ENCODE measurements at places on chromosomes 2 and 18.

DNA sequence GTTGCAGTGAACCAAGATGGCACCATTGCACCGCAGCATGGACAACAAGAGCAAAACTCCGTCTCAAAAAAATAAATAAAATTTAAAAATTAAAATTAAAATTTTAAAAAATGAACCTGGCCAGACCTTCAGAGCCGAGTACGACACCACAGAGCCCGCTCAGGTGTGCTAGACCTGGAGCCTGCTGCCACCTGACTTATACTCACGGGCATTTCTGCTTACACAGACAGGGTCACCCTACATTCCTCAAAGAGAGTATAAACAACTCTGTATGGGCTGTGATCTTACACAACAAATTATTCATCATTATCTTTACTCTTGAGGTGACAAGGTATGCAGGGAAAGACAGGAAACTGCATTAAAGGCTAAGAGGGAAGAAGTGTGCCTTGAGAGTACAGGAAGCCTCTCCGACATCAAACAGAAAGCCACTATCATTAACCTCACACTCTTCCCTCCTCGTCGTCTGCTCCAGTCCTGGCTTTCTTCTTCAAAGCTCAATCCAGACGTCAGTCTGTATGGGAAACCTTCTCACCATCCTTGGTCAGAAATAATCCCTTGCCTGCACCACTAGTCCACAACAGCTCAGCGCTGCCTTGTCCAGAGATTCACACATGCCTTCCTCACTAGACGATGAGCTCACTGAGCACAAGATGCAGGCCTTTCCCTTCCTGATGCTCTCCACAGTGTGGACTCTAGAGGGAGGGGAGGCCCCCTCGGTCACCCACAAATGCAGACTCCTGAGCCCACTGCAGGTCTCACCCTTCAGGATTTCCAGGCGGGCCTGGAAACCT lies 56.2 kb downstream of the UXS1 start:
- no peak for DNase-seq

DNA sequence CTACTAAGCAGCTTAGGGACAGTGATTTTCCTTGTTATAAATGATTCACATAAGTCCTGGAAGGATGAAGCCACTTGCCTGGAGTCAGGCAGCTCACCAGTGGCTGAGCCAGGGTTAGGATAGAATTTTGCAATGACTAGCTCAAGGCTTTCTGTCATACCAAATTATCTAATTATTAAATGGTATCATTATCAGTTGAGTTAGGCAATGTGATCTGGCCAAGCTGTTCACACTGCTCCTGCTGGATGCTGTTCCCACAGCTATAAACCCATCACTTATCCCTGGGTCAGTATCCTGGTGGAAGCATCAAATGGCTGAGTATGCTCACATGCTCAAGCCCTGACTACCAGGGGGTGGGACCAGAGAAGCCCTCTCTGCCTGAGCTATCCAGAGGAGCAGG lies 235.2 kb downstream of the MTX2 start:
- DNase-seq, result no peak

- DNase-seq, result no peak
Measured at GRCh38 chr2:72115110-72116080, 32.3 kb downstream of the CYP26B1 start.

DNA sequence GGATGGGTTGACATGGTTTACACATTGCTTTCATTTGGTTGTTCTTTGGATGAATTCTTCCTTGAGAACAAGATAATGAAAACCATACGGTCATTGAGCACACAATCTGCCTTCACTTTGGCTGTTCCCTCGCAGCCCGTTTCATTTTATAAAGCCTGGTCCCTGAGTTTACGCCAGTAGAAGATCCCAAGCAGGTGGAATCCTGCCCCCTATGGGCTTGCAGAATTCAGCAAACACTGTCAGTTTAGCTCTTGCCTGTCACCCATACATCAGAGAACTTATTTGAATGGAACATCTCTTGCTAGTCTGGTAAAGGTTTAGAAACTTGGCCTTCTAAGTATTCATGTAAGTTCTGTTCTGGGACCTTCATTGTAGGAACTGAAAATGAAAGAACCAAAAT lies 666.4 kb upstream of the ZEB2 start:
- no peak for DNase-seq

DNA sequence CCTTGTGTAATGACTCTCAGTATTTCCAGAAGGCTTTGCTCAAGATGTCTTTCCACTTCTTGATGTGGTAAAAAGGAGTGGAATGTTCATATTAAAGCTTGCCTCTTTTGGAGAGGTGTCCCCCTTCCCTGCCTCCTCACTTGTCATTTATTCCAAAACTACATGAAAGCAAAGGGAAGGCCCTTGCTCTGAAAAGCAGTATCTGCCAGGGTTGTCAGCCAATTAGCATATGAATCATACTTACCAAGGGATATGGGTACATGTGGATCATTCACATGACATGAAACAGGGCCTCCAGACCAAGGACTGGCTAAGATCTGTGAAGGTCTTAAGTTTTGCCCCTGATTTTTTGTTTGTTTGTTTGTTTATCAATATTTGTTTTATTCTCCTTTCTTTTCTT lies 31.3 kb downstream of the ANXA4 start:
- no peak for DNase-seq

- DNase-seq, result no peak
Measured at GRCh38 chr2:144261336-144261735, 258.6 kb downstream of the ZEB2 start.

GRCh38 chr2:112664689-112665088 lies 18.9 kb downstream of the SLC20A1 start:
- no peak for DNase-seq

DNA sequence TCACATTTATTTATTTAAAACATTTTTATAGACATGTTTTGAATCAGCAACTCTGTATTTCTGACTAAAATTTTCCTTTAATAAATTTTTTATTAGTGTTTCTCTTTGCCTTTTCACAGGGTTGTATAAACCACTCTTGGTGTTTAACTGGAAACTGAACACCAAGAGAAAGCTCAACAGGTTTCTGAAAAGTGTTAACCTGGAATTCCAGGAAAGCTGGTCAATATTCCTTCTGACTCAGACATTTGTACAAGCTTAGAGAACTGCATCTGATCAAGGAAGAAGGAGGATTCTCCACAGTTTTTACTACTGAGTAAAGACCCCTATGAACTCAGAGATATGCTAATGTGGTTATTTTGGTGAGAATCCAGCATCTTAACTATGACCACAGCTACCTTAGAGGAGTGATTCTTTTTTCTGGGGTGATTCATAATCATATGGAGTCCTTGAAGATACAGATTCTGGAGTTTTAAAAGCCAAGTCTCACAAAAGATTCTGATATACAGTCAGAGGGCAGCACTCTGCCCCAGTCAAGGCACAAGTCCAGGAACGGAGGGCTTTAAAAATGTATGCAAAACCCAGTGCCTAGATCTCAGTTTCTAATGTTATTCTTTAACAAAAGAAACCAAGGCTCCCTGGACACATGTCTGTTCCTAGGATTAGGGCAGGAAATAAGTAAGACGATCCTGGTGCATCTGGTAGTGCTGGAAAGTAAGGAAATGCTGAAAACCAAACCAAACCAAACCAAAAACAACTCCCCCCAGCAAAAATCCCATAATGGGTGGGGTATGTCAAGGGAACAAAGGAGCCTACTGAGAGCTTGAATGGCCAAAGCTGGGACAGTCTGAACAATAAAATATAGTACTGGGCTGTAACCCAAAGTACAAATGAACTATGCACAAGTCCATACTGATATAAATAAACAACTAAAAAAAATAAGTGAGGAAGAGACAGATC lies 85.1 kb upstream of the FZD5 start:
- DNase-seq, result no peak

- DNase-seq, result no peak
Measured at GRCh38 chr18:73164430-73164829, 296.6 kb upstream of the NETO1 start.

DNA sequence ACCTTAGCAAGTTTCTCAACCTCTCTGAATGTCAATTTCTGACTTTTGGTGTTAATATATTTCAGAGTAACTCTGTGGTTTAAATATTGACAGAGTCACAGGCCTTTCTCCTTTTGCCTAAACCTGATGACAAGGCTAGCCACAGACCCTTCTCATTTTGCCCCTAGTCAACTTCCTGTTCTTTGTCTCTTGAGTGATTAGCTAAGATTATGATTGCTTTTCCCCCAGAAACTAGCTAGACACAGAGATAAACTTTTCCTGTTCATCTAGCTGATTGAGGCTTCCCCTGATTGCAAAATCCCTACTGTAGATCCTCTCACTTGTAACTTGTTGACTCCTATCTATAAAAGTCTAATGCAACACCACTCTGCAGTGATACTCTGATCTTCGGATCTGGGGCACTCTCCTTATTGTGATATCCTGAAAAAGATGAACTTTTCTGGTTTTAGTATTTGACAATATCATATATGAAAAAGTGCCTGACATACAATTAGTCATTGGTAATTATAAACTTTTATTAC lies 241.4 kb downstream of the ZNF385B start:
- no peak for DNase-seq

Measured in right kidney (tissue), 9 donors.